ENCODE measurements at places on chromosomes 16 and 17.

GRCh38 chr17:3049705-3050295, 13.6 kb downstream of the OR1D5 start:
- no peak for DNase-seq

DNA sequence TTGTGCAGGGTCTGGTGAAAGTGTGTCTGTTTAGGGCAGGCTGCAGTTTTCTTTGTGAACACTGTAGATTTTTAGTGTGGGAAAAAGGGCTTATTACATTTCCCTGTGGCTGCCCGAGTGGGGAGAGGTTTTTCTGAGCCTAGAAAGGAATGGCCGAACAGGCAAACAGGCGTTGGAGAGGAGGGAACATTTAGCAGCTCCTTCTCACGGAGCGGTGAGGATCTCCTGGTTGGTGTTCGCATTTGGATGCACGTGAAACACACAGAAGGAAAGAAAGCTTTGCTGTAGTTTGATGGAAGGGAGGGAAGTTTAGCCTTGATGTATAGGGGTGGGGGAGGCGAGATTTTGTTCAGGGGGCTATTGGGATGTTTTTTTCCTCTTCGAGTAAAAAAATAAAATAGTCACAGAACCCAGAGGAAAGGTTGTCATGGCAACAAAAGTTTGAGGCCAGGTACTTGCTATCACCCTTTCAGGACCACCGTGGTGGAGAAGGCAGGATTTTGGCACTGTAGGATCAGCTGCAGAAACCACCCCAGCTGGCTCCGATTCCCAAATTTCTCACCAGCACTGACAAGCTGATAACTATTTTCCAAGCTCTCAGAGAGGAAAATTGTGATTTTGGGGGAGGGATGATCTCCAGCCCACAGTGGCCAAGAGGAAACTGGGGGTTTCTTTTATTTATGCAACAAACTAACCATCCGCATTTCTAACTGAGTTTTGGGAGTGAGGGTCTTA, 3.5 kb downstream of the GSG1L start:
- DNase-seq: no peak

DNA sequence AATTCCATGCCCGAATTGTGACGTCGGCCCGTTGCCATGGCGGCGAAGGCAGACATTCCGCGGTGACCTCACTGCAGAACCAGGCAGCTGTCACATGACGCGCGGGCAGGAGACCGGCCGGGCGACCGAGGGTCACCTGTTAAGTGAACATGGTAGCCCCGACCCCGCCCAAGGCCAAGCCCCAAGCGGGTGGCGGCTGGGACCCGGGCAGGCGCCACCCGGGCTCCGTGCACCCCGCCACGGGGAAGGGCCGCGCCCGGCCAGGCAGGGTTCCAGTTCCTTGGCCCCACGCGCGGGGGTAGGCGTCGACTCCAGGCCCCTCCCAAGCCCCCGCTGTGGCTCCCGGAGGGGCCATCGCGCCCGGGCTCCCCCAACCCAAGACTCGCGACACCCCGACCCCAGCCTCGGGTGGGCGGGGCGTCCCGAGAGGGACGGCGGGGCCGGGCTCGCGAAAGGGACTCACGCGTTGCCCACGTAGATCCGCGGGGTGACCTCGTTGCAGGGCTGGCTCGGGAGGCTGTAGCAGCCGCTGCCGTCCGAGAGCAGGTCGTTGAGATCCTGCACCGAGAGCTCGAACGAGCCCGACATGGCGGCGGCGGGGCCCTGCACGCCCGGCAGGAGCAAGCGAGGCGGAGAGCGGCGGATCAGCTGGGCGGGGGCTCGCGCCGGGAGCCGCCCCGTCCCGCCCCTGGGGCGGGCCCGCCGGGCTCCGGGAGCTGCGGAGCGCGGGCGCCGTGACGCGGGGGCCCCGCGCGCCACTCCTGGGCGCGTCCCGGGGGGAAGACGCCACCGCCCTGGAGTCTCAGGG, at the start of gene DUSP3:
Gene DUSP3 (minus strand): TSS at position 641 of the 808 bp plus-strand sequence. CDS start 53 bp downstream, at position 588.
- peak; percentile 78 for DNase-seq

DNA sequence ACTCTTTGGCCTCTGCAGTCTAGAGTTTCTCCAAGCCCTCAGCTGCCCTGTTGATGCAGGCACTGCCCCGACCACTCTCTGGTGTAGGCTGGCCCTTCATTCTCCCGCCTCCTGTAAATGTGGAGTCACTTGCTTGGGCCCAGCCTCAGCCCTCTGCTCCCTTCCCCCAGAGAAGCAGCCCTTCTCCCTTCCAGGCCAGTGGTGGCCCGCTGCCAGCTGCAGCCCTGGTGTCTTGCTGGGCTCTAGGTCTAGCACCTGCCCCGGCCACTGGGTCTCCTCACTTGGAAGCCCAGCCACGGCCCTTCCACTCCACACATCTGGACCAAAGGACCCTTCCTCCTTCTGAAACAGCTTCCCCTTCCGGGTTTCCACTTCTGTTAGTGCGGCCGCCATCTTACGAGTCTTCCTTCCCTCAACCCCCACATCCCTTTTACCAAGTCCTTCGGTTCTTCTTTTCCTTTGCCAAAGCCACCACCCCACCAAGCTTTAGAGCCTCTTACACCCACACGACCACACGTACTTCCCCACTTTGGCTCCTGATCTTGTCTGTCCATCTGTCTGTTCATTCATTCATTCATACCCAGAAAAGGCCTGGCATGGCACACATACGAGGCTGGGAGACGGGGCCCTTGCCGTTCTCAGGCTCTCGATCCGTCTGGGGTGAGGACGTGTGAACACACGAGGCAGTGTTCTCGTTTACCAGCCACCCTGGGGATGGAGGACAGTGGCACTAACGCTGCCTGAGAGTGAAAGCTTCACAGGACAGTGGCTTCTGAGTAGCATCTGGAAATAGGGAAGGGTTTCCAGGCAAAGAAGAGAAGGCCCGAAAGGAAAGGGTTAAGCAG, 68.0 kb downstream of the ABR start:
- DNase-seq: no peak

DNA sequence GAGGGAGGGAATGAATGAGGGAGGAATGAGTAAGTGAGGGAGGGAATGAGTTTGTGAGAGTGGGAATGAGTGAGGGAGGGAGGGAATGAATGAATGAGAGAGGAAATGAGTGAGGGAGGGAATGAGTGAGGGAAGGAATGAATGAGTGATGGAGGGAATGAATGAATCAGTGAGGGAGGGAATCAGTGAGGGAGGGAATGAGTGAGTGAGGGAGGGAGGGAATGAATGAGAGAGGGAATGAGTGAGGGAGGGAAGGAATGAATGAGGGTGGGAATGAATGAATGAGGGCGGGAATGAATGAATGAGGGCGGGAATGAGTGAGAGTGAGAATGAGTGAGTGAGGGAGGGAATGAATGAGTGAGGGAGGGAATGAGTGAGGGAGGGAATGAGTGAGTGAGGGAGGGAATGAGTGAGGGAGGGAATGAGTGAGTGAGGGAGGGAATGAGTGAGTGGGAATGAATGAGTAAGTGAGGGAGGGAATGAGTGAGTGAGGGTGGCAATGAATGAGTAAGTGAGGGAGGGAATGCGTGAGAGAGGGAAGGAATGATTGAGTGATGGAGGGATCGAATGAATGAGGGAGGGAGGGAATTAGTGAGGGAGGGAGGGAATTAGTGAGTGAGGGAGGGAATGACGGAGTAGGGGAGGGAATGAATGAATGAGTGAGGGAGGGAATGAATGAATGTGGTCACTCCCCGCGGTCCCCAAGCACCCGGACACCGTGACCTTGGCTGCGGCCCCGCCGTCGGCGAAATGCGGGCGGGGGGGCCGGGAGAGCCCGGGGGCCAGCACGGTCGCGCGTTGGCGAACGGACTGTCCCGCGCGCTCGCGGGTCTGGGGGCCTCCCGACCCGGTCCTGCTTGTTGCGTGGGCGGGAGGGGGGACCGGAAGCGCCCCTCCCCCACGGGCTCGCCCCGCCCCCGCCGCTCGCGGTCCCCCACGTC, 1.1 kb upstream of the UBE2I start:
- peak; percentile 26 for DNase-seq

- no peak for DNase-seq
These were observed 403.0 kb downstream of the SEC14L1 start for GRCh38 chr17:77543801-77544200.

DNA sequence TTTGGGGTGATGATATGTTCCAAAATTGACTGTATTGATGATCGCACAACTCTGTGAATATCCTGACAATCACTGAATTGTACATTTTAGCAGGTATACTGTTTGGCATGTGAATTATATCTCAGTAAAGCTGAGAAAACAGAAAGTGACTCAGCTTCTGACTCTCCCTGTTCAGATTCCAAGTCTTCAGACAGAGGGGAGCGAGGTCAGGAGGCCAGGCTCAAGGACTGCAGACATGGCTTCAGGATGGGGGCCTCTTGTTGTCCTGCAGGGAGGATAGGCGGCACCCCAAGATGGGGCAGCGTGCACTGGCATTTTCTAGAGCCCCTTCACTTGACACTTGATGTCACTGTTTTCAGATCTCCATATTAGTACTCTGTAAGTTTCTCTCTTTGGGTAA, 45.6 kb downstream of the KNOP1 start:
- no peak for DNase-seq

GRCh38 chr16:1089822-1090619, 6.0 kb downstream of the C1QTNF8 start:
- DNase-seq: no peak

DNA sequence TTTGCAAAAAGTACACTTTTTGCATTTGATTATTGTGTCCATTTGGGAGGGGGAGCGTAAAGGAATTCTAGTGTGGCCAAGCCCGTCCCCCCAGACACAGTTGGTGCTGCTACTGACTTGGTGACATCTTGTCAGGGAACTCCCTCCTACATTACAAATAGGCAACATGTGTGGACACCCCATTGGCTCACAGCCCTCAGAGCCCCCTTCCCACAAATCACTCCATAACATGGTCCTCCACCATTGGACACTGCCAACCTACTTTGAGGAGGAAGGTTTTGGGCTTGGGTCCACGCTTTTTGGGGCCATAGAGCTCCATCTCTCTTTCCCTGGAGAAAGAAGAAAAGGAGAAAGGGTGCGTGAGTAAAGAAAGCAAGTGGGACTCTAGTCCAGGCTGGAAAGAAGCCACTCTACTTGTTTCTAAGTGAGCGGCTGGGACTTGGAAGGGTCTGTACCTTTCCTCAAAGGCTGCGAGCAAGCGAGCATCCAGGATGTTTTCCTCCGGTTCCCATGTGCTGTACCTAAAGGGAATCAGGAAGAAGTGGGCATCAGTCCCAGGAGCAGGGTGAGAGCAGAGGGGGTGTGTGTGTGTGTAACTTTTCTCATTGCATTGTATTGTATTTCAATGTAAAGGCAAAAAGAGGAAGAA, 958 bp downstream of the CBX8 start:
- peak; percentile 66 for DNase-seq

- no peak for DNase-seq
These were observed 54.9 kb downstream of the ABCC1 start for GRCh38 chr16:16004314-16004749.

DNA sequence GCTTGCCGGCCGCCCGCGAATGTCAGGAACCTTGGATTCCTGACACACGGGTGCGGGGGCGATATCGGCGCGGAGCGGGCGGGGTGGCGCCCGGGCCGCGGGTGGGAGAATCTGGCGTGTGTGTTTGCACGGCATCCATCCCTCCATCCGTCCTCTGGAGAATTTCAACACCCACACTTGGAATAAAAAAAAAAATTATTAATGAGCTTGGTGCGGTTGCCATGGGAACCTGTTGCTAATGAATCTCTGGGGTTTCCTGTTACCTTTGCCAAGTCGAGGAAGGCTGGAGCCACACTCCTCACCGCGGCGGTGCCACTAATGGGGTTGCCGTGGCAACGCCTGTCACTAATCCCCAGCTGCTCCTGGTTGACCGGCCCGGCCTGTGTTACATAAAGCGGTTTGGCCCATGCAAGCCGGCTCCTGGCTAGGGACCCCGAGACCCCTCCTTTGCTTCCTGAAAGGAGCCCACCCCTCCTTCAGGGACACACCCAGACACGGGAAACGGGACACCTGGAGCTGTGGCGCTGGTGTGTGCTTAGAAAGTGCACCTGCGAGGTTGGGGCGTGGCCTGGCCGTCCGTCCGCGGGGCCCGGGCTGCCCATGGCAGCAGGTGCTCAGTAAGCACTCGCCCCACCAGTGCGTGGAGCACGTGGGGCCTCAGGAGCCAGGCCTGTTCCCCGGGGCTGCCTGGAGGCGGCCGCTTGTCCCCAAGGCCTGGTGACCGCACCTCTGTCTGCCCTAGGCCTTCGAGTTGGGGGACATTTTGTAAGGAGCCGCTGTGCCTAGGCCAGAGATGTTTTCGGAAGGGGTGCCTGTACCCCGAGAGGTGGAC, 14.6 kb downstream of the CACNA1H start:
- DNase-seq: no peak

- DNase-seq: no peak
These were observed 20.4 kb downstream of the METTL2A start for GRCh38 chr17:62444063-62444462.

- DNase-seq: no peak
These were observed 4.1 kb downstream of the RUNDC3A start for GRCh38 chr17:44312396-44313104.

DNA sequence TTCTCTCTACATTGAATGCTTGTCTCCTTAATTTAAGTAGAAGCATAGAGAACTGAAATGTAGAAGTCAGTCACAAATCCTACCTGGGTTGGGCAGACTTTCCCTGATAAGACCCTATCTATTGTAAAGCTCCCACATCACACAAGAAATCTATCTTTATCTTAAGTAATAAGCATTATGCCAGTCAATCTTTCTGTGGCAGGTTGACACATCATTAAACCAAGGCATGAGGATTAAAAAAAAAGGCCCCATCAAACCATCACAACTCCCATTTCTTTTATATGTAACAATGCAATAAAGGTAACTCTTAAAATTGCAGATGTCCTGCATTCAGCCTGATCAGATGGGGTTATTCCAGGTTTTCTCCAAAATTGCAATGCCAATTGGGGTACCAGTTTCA, 311.8 kb downstream of the TOX3 start:
- DNase-seq: no peak

GRCh38 chr16:17369421-17370222, 101.1 kb downstream of the XYLT1 start:
- DNase-seq: peak; percentile 86

DNA sequence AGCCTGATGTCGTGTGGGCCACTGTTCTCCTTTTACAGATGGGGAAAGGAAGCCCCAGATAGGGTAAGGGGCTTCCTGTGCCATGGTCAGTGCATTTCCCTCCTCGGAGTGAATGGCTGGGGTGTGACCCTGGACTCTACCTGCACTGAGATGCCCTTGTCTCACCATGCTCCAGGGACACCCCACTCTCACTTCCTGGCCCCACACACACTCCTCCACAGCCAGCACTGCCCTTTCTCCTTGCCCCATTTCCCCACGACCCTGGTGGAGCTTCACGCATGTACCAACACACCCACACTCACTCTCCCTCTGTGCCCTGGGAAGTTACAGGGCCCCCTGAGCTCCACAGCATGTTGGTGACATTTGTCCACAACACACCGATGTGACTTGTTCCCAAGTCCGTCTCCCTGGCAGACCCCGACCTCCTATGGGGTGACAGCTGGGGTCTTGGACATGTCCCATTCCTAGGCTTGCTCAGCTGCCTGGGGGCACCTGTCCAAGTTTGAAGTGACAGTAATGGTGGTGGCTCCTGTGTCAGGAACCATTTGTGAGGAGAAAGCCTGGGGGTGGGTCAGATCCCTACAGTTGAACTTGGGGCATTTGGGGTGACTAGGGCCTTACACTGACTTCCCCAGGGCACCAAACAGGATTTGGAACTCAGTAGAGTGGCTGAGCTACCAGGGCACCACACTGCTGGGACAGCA, 47.4 kb downstream of the PECAM1 start:
- DNase-seq: no peak

- no peak for DNase-seq
These were observed at the start of gene STX1B for GRCh38 chr16:31010585-31011325. Gene STX1B, minus strand, starts transcription at chr16:31010638. Its CDS starts 242 bp downstream, at chr16:31010396.

GRCh38 chr16:72889616-72890582, 158.0 kb downstream of the ZFHX3 start:
- DNase-seq: no peak
